GM12865 (cell line): ENCODE measurements at places on chromosomes 7 and 10.

DNA sequence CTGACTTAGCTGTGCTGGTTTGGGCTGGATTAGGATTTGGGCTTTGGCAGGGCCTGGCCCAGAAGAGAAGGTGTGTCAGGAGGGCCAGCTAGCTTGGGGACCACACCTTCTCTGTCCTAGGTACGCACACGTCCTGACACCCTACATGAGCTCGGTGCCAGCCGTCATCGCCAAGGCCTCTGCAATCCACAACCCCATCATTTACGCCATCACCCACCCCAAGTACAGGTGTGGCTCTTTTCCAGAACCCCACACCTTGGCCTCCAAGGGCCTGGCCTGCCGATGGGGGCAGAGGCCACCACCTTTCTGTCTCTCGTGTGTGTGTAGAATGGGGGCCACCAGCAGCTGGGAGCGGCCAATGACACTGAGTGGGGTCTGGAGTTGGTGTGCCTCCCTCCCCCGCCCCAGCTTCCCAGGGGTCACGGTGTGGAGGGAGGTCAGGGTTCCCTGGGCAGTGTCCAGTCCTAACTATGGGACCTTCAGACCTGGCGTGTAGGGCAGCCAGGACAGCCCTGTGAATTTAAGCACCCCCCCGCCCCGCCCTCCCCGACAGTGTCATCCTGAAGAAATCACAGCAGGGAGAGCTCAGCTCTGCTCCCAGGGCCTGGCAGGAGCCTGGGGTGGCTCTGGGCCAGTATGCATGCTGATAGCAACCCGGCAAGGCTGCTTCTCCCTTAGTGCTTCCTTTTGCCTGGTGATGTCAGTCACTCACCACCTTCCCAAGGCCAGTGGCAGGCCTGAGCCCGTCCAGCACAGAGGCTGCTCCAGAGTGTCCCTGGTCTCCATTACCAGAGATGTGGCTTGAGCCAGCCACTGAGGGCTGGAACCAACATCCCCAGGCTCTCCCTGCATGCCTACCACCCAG lies 6.9 kb upstream of the LDB3 start:
- DNase-seq, result no peak

GRCh38 chr7:1027242-1028043 lies 16.9 kb upstream of the GPR146 start:
- DNase-seq, result peak; percentile 41

- no peak for DNase-seq
Measured at GRCh38 chr10:48526011-48526821, 78.7 kb downstream of the ARHGAP22 start.

DNA sequence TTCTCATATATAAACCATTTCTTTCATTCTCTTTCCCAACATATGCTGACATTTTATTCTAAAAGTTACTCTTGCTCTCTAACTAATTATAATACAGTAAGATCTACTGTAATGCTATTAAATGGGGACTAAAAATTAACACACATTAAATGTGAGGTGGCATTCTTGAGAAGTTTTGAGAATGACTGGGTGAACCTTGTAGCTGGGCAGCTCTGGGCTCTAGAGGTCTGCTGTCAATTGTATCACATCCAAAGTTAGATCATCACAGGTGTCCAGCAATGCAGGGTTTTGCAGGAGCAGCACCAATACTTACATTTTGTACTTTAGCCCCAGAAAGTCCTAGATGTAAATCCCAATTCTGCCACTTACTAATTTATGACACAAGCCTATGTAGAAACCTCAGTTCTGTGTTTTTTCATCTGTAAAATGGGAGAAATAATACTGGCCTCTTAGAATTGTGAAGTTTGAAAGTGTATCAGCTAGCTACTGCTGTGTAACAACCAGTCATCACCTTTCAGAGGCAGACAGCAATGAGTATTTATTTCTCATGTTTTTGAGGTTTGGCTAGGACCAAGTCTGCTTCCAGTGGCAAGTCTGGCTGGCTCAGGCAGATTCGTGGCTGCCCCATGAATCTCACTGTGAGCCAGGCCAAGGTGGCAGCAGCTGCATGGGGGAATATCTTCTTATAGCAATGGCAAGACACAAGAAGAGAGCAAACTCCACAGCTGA lies 79.6 kb upstream of the EMX2 start:
- DNase-seq, result no peak

- no peak for DNase-seq
Measured at GRCh38 chr7:2604608-2605174, 27.1 kb upstream of the TTYH3 start.

- DNase-seq, result no peak
Measured at GRCh38 chr7:157773361-157773760, 436.6 kb downstream of the DNAJB6 start.

DNA sequence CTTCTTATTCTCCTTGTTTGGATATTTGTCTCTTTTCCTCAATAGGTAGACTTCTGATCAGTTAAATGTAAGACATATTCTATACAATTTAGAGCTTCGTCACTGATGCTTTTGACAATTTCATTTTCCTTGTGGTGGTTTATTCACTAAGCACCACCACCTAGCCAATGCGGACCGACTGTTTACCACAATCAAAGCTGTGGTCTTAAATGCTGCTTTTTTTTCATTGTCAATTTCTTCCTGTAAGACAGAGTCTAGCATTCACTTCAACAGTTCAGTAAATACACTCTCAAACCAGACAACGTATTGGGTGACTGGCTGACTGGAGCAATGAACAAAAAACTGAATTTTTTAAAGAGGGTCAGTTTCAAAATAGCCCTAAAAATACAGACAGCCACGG lies 239.0 kb downstream of the DNAJB6 start:
- no peak for DNase-seq

GRCh38 chr10:111142092-111142768 lies 65.4 kb downstream of the ADRA2A start:
- no peak for DNase-seq

DNA sequence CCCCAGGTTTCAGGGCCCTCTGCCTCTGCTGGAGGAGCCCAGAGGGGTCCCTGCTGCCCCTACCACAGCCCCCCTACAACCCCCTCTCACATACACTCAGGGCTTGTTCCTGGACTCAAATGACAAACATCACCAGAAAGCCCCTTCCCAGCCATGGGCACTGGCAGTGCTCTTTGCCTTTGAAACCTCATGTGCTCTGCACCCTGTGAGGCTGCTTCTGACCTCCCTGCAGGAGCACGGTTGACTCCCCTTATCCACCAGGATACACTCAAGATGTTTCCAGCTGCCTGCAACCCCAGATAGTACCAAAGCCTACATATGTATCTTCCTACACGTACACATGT lies 3.5 kb upstream of the ADIRF start:
- DNase-seq, result no peak

GRCh38 chr10:95261926-95262325 lies 28.9 kb downstream of the PDLIM1 start:
- no peak for DNase-seq

- no peak for DNase-seq
Measured at GRCh38 chr7:44087911-44088838, 5.8 kb upstream of the POLM start.

DNA sequence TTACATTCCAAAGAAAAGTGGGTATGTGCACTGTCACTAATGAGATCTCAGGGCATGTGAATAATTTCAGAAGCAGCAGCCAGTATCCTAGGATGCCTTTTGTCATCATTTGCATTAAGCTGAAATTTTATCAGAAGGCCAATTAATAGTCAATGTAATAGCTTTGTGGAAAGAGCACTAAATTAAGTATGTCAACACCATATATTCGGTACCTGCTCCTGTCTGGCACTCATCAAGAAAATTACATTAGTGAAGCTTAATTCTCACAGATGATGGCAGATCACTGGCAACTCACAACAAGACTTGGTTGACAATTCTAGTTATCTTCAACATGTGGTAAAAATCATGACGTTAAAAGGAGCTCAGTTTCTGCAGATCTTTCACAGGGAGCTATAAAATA lies 271.4 kb downstream of the PARD3 start:
- DNase-seq, result no peak

- DNase-seq, result peak; percentile 78
Measured at GRCh38 chr7:26061678-26062603, 90.1 kb upstream of the NFE2L3 start.

DNA sequence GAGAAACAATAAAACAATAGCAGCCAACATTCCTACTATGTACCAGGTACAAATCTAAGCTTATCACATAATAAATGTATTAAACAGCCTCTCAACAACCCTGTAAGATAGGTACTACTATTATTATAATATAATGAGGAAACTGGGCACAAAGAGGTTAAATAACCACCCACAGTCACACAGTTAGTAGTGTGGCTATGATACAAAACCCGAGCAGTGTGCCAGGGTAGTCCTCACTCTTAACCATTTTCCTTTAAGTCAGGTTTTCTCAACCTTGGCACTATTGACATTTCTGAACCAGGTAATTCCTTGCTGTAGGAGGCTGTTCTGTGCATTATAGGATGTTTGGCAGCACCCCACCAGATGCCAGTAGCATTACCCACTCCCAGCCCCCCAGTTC lies 48.8 kb downstream of the DNAJC1 start:
- DNase-seq, result no peak

DNA sequence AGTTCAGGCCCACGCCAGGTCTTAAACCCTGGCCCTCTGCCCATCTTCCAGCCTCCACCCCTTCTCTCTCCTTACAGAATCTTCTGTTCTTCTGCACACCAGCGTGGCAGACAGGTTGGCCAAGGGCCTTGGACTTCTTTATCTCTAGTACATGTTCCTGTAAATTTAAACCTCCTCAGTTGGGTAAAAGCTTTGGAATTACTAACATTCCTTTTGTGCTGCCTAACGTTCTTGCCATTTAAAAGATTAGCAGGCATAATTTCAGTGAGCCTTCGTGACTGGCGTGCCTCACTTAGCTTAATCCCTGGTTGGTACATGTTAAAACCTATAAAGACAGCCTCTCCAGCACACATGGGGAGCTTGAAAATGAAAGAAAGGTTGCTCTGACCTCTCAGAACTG lies 192.2 kb downstream of the CUX1 start:
- DNase-seq, result no peak

- DNase-seq, result no peak
Measured at GRCh38 chr7:131578602-131579001, 22.2 kb upstream of the PODXL start.

DNA sequence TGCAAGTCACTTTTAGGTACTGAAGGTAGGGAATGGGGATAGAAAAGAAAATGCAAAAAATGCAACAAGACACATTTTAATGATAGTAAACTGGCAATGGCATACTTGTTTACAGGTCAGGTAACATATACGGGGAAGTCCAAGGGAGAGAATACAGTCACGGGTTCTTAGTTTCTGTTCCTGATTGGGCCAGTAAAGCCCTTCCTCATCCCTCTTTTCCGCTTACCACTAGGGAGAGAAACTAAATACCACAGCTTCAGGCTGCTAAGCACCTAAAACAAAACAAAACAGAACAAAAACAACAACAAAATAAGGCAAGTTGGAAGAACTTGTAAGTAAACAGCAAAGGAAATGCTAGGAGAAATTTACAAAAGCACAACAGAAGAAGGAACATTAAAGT lies 65.2 kb upstream of the OGDHL start:
- peak; percentile 54 for DNase-seq

- no peak for DNase-seq
Measured at GRCh38 chr7:92010215-92010614, 69.6 kb downstream of the AKAP9 start.

DNA sequence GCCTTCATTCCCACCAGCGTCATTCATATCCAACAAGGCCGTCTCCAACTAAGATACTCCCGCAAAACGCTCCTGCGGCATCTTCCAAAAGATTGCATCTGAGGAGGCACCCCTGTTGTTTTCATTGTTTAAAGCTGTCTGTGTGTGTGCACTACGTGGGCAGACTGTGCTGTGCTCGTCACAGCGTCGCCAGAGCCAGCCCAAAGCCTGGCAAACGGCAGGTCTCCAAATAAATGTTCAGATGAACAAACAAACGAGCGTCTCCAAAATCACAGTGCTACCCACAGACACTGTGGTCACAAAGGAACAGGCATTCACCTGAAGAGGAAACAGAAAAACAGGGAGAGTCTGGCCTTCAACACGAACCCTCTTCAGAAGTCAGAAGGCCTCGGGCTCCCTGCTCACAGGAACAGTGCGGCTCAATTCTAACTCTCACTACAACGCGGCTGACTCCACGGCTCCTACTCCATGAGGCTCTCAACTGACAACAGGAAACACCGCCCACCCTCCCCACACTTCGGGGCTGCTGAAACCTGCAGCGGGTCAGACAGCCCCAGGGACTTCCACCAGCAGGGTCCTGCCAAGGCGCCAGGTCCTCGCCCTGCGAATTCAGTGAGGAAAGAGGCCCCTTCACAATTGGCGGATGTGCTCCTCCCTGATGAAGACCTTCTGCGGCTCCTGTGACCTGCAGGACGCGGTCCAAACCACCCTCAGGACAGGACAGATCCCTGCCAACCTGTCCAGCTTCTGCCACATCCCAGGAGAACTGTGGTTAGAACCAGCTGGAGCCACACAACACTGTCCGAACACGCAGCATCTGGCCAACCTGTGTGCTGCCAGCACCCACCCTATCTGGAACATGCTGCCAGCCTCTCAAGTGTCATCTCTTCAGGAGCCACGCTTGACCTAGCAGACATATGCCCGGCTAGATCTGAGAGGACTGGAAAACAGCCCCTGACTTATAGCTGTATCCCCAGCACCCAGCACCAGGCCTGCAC lies 36.1 kb downstream of the MAD1L1 start:
- no peak for DNase-seq
